ENCODE measurements at places on chromosomes 11 and 22.
A peak's percentile ranks its signal among the peaks of the same experiment; 100 is the strongest.

DNA sequence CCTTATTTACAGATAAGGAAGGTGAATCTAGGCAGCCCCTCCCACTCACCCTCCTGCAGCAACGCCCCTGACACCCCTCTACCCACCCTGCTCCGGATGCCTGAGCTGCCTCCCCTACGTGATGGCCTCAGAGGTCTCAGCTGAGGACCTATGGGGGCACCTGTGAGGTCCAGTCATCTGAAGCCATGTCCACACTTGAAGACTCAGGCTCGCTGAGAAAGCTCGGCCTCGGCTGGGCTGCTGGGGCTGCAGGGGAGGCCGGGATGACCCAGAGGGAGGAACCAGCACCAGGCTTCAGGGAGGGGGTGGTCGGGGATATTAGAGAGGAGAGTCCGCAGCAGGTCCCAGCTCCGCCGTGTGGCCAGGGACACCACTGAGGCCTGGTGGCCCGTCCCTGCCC is 92.8 kb downstream of the BRD1 start:
- no peak for DNase-seq

- no peak for DNase-seq
These were observed 143.5 kb downstream of the MIAT start for GRCh38 chr22:26800858-26801257.

GRCh38 chr11:134763030-134763388 is 351.0 kb upstream of the B3GAT1 start:
- no peak for DNase-seq

GRCh38 chr11:131201674-131202073 is 168.7 kb upstream of the NTM start:
- DNase-seq = no peak

- no peak for DNase-seq
These were observed 19.5 kb upstream of the SCGB1A1 start for GRCh38 chr11:62399172-62399877.

DNA sequence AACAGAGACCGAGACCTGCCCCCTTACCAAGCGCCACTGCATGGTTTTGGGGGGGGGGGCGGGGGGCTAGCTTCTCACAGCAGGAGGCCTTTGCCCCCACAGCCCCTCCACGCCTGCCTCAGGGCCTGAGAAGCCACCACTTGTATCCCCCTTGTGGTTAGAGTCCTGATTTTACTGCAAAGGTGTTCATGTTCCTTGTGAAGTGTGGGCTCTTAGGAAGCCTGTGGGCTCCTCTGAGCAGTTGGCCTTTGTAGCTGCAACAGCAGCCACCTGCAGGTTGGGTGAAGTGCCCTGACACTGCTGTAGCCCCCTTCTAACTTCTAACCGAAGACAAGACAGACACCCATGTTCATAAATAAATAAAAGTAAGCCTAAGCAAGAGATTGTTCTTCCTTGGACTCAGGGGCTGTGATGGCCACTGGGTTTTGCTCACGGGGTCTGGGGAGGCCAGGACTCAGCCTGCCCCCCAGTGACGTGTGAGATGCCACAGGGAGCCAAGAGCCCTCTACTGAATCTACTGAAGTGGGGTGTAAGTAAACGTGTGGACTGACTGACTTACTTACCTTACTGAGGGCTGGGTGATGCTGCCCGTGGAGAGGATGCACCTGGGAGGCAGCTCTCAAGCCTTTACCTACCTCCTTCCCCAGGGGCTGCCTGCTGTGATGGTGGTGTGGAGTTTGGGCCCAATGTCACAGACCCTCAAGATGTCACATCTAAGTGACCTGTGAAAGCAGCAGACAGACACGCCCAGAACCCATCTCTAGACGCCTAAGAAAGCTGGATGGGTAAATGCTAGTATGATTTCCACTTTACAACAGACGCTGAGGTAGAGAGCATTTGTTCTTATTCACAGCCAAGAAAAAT is 25.8 kb downstream of the USP35 start:
- no peak for DNase-seq

DNA sequence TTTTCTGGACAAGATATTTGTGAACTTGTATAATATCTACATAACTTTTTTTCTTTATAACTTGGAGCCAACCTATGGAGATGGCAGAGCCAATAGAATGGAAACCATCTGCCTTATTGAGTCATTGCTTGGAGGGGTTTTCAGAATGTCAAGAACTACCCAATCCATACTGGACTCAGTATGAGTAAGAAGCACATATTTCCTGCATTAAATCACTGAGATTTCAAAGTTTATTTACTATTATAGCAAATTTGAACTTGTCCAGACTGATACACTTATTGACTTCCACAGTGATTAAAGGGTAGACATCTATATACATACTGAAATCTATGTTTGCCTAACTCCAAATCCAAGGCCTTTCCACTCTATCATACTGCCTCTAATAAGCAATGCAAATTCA is 704.0 kb downstream of the KCNA4 start:
- DNase-seq = no peak

DNA sequence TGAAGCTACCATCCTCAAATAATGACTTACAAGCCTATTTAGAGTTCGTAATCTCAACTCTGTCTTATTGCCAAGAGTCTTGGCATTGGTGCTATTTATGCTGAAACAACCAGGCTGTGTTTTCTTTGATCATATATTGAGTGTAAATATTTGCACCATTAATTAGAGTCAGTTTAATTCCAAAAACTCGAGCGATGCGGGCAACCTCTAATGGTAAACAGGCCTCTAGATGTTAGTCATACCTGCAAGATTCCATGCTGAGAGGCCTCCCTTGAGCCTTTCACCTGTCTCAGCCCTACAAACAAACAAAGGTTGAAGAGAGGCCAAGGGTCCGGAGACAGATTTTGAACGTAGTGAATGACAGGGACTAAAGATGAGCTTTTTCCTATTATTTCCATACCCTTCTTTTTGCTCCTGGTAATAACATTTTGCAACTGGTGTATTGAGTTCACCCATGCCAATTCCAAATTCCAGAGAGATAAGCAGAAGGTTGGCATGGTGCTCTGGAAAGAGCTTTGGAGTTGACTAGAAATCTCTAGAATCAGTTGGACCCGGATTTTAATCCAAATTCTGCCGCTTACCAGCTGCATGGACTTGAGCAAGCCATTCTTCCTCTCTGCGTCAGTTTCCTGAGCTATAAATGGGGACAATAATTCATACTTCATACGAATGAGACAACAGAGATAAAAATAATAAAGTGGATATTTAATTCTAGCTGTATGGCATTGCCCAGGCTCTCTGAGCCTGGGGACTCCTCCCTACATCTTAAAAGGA is 99.1 kb upstream of the ANO1 start:
- DNase-seq = no peak

DNA sequence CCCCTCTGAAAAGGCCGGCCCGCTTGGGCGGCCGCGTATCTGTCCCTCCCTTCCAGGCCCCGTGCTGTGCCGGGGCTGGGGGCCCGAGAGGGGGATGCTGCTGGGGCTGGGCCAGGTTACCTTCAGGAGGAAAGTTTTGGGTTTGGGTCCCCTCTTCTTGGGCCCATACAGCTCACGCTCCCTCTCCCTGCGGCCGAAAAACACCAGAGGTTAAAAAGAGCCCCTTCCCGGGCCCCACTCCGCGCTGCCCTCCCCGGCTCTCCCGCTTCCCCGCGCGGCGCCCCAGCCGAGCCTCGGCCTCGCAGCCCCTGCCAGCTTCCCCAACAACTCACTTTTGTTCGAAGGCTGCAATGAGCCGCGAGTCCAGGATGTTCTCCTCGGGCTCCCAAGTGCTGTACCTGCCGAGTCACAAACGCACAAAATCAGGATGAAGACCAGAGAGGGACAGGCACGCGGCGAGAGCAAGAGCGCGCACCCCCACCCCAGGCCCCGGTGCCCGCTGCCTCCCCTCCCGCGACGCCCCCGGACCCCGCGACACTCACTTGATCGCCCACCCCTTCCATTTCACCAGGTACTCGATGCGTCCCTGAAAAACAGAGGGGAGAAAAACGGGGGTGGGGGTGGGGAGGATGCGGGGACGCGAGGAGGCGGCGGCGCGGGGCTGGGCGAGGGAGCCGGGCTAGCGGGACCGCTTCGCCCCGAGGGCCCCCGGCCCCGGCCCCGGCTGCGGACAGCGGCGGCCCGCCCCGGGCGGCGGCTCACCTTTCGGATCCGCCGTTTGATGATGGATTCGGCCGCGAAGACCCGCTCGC is 450 bp downstream of the CBX6 start:
- peak; percentile 32 for DNase-seq

GRCh38 chr22:38017272-38017920 is 33.0 kb upstream of the SOX10 start:
- DNase-seq = no peak

DNA sequence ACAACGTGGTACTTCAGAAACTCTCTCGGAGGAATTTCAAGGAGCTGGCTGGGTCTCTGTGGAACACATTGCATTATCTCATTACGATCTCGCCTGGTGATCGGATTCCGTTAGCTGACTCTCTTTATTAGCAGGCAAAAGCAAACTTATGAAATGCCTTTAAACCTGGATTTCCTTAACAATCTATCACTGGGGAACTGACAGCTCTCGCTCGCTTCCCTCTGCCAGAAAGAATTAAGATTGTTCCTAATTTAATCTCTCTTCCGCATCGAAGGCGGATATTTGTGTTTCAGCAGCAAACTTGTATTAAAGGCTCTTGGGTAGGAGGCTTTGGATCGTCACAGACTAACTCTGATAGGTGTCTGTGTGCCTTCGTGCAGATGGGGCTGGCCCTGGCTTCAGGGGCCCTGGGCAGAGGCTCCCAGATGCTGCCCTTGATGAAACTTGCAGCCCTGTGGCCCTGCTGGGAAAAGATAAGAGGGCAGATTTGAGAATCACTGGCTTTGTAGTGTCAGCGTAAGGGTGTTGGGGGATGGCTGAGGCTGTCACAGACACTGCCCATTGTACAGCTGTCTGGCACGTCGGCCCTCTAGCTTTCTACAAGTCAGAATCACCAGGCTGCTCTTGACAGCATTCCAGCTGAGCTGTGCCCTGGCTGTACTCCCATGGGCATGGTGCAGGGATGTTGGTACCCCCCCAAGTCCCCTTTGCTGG is 162.2 kb upstream of the NECTIN1 start:
- DNase-seq = no peak

DNA sequence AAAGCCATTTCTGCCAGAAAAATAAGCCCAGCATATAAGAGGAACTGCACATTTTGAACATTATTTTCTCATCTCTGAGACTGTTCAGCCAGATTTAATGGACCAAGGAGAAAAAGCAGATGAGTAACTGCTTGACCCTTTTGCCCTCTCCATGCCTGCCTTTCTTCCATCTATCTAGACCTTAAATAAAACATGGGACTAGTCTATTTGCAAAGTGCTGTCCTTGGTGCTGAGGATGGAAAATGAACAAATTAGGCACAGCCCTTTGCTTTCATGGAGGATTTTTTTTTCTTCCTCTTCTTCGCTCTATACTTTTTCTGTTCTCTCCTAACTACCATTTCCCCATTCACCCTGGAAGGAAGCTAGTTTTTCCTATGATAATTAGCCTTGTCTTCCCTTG is 361.3 kb downstream of the GRM5 start:
- no peak for DNase-seq

DNA sequence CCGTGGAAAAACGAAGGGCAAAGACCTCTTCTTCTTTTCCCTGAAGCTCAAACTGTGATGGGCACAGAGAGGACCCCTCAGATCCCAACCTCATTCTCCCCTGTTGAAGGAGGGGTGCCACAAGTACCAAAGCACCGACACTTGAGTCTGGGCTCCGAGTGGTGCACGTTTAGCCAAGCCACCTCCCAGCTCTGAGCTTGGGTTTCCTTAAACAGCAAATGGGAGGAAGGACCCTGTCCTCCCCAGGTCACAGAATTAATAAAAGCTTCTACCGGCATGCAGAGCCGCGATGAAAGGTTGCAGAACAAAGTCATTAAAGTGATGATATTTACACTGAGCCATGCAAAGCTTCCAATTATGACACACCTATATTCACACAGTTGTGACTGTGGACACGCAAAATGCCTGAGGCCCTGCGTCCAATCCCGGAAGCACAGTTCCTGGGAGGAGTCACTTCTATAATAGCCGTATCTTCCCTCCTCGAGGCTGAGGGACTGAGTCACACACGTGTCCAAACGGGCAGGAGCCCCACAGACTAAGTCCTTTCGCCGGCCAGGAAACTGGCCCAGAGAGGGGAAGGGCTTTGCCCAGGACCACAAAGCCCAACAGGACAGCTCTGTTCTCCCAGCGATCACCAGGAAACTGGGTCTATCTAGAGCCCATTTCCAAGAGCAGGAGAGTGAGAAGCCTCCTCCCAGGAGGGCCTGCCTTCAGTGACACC is 922 bp upstream of the CSNK1E start:
- DNase-seq = no peak

GRCh38 chr22:50278956-50279619 is 8.9 kb upstream of the MAPK11 start:
- no peak for DNase-seq

GRCh38 chr11:5992604-5993251 is 5.9 kb upstream of the OR52L1 start:
- no peak for DNase-seq

GRCh38 chr11:15769203-15769602 is 587.1 kb downstream of the SOX6 start:
- DNase-seq = no peak

GRCh38 chr22:42909363-42910058 is 52.4 kb upstream of the ARFGAP3 start:
- no peak for DNase-seq

- no peak for DNase-seq
These were observed 56.4 kb downstream of the TRAF6 start for GRCh38 chr11:36453678-36454077.

DNA sequence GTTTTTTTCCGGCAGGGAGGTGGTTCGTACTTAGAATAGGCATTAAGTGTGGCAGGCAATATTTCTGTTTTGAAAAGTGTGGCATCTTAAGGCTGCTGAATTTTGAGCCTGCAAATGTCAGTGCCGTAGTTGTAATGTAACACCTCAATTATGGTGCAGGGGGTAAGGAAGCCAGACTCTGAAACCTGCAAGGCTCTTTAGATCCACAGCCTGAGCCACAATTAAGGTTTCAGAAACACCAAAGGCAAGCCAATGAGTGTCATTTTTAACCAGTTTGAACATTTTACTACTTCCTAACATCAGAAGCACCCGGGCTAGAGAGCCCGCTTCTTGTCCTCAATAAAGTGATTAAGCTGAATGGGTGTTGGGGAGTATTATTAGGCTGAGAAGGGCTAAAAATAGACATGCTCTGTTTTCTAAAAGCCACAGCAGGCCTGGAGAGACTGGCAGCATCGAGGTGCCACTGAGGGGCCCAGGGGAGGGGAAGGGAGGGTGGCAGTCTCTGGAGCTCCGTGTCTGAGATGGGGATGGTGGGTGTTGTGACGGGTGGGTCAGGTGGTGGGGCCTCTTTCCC is 113.4 kb downstream of the ZBTB16 start:
- no peak for DNase-seq

DNA sequence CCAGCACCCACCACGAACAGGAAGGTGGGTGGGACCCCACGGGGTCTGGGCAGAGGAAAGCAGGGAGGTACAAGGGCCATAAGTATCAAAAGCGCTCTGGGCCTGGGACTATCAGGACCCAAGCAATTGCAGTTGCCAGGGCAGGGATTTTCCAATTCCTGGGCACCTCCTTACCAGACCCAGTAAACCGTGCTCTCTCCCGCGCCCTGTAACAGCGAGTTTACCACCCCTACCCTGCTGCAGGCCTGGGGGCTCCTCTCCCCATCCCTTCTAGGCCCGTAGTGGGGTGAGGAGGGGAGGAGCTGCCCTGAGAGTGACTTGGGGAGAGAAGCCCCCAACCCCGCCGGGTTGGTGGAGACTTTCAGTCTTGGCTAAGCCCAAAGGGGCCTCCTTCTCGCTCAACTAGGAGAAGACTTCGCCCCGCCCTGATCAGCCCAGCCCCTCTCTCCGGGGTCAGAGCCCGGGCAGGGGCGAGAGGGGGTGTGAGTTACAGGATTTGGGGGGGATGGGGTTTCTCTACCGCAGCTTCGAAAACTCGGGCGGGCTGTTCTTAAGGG is 5.4 kb downstream of the PAX6 start:
- peak; percentile 2 for DNase-seq
